ENCODE measurements at places on chromosomes 16 and 17.

DNA sequence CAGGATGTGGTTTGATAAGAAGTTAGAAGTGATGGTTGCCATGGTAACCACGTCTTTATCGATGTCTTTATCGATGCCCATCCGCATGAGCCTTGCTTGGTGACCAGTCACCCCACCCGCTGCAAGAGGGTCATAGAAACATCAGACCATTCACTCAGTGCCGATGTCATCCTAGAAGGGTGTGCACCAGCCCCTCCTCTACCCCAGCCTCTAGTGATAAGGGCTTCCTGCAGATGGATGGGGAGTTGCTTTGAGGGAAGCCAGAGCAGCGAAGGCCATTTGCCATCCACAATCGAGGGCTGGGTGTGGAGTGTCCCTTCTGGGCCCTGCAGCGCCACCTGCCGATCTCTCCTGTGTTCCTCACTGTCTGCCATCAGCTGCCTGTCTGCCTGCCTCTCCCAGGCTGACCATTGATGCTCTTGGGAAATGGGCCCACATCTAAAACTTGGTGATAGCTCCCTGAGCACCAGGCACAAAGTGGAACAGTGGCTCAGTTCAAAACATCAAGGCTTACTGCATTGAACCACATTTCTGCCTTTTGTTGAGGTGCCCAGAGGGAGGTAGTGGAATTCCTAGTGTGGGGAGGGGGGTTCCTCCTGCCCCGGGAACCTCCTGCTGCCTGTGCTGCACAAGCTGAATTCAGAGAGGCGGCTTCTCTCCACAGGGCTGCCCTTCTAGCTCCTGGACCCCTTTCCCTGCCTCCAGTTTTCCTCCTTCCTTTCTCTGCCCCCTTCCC lies 8.9 kb downstream of the CALB2 start:
- DNase-seq: no peak

DNA sequence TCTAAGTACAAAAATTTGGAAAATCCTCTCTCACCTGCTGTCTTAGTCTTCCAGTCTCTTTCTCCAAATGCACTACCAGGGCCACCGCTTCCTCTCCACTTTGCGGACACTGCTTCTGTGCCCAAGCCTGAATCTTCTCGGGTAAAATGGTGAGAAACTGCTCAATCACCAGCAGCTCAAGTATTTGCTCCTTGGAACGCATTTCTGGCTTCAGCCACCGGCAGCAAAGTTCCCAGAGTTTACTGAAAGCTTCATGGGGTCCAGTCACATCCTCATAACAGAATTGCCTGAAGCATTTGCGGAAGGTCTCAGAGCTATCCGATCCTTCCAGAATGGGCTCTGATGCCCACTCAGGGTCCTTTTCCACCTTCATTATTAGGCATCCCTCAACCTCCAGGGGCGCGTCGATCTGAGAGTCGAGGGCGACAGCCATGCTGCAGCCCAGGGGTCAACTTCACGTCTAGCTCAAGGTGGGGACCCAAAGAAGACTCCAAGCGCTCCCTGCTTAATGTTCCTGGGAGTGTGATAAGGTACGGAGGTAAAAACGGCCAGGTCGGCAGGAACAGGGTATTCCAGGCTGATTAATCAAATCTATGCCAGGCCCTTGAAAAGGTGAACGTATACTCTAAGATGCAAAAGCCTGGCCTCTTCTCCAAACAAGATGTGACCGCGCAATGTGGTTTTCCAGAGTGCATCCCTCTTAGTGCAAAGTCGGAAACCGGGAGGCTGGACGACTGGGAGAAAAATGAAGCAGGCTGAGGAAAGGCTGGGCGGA lies 763 bp downstream of the ZKSCAN2 start:
- no peak for DNase-seq

- DNase-seq: peak; percentile 32
Measured at GRCh38 chr17:1241929-1242328, 28.3 kb upstream of the BHLHA9 start.

GRCh38 chr17:30594223-30594952 lies 117.2 kb downstream of the GOSR1 start:
- no peak for DNase-seq

DNA sequence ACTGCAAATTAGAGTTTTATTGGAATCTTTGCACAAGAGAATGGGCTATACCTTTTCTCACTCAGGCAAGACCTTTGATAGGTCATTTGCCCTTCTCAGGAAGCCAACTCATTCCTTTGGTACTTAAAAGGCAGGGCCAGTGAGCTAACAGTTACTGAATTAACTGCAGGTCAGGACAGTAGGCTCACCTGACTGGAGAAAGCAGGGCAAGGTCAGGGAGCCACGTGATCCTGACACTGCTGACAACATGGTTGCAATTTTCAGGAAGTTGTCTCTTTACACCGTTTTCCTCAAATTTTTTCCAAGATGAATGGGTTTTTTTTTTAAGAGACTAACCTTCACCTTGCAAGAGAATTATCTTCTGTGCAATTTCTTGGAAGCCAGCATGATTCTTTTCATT lies 21.1 kb downstream of the CPSF4L start:
- DNase-seq: no peak

DNA sequence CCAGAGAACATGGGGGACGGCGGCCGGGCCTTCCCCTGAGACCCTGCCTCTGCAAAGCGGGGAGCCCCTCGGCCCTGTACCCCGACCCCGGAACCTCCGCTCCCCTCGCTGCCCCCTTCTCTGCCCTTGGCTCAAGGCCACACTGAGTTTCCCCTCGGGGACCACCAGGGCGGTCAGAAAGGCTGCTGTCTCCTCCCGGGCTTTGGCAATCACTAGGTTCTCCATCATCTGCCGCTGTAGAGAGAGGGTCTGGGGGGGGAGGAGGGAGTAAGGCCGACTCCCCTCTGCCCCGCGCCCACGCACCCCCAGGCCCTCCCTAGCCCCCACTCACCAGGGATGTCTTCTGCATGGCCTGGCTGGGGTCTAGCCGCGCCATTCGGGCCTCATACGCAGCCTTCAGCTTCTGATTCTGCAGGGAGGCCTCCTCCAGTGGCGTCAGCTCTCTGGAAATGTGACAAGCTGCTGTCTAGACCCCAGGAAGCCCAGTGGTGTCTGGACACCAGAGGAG lies 8.4 kb downstream of the VPS9D1 start:
- no peak for DNase-seq

DNA sequence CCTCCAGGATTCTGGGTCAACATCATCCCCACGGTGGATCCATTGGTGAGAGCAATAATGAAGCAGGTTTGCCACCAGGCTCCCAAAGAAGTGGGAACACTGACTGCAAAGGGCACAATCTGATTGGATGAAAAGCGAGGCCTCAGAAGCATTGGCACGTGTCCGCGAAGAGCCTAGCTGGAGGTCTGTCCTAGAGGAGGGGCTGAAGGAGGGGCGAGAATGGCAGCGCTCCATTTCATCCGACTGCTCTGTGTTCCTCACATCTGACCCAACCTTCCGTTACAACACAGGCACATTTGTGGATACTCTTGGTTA lies 79.9 kb downstream of the MRC2 start:
- no peak for DNase-seq

- DNase-seq: no peak
Measured at GRCh38 chr17:4519361-4519788, 20.7 kb downstream of the SPNS2 start.

GRCh38 chr16:49405530-49405929 lies 31.9 kb downstream of the C16orf78 start:
- DNase-seq: no peak

DNA sequence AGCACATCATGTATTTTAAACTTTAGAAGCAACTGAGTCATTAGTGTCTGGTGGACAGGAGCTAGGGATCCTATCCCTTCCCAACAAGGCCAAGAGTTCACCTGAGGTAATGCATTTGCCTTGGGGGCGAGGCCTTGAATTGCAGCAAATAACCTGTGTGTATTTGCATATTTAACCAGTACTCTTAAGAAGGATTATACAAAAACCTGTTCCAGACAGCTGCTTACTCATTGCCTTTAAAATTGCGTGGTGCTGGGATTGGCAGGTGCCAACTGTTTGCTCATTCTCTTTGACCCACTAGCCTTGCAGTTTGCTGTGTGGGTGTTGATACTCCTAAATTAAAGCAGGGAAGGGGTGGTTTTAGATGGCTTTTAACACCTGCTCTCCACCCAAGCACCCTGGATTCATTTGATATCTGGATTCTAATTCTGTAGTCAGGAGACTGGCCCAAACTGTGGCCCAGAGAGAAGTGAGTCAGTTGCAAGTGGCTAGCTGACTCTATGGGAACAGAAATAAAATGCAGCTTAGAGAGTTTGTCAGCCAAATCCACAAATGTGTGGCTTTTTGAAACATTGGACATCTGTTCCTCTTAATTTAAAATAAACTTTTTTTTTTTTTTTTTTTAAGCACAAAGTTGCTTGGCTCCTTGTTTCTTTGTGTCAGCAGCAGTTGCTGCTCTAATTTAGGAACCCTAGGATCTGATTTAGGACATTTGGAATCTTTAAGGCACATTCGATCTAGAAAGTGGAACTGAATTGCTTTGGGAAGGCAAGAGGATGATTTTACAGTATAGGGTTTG lies 46.9 kb downstream of the TUBD1 start:
- DNase-seq: peak; percentile 100

GRCh38 chr16:83967838-83968305 lies at the start of gene NECAB2:
Gene NECAB2, plus strand, starts transcription at chr16:83968244. Its CDS starts 405 bp downstream, at chr16:83968649.
- DNase-seq: no peak

DNA sequence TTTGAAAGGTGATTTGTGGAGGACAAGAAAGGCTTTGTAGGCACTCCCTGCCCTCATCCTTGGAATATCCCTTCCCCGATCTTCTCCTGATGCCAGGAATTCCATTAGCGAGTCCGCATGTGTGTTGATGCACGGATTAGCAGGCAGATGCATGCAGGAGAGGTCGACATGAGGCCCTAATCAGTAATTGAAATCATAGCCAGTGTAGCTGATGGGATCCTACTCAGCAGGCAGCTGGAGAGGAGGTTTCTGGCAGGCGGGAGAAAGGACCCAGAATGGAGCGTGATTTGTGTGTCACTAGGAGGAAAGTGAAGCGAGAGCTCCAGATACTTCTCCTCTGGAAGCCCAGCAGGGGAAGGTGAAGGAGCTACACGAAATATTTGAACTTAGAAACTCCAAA lies 196.3 kb upstream of the CDH11 start:
- no peak for DNase-seq

GRCh38 chr17:21512307-21513011 lies 136.3 kb downstream of the KCNJ12 start:
- DNase-seq: no peak
